ENCODE measurements at places on chromosomes 12 and 14.

- no peak for DNase-seq
Measured at GRCh38 chr12:38389614-38390013, 73.0 kb downstream of the ALG10B start.

DNA sequence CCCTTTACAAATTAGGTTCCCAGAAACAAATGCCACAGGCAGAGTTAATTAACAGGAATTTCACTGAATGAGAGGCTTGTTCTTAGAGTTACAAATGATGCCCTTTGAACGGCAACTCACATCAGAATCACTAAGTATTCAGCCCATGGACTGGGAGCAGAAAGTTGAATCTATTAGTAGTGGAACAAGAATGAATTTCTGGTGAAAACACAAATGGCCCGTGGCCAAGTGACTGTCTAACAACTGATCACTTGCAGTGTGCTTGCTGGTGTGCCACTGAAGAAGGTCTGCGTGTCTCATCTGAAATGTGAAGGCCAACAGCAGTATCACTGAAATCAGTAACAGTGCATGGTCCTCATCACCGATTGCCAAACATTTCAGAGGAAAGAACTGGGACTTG lies 893.4 kb upstream of the TMEM132C start:
- no peak for DNase-seq

- DNase-seq, result no peak
Measured at GRCh38 chr12:59076622-59077021, 156.3 kb upstream of the LRIG3 start.

DNA sequence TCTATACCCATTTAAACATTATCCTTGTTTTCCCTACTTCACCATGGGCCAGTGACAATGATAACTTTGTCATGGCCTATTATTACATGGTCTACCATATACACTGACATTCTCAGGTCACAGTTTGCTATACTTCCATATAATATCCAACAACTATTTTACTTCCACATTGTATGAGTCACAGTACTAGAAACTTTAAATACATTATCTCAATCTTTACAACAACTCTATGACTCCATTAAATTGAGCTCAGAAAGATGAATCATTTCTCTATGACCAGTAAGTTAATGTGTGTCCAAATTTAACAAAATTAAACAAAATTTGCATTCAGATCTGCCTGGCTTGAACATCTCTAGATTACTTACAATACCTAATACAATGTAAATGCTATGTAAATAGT lies 93.9 kb downstream of the PLEKHG7 start:
- DNase-seq, result no peak

DNA sequence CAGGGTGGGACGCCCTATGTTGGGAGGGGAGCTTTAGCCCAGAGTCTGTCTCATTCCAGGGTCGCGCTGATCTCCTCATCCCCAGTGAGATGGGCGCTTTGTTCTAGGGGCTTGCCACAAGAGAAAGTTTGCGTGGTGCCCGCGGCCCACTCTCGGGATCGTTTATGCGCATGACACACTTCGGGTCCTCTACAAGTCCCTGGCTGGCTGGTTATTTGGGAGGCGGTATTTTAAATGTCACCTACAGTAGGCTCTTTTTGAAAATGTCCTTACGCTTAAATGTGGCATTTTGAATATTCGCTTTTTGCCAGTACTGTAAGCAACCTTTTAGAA lies 541 bp downstream of the GOLT1B start:
- DNase-seq, result no peak

DNA sequence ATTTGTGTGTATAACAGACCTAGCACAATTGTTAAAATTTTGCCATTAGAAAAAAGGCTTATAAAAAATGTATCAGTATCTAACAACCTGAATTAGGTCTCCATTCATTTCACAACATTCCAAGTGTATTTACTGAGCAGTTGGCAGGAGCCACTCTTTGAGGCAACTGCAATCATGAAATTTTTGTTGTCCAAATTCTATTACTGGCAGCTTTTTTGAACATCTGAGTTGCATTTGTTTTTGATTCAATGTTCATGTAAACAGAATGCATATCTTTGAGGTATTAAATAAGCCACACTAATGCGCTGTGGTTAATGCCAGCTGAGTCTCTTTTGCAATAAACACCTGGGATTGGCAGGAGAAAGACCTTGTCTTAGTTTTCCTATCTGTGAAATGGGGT lies 8.7 kb downstream of the KITLG start:
- DNase-seq, result no peak

GRCh38 chr12:124779161-124780141 lies 84.2 kb downstream of the SCARB1 start:
- no peak for DNase-seq

DNA sequence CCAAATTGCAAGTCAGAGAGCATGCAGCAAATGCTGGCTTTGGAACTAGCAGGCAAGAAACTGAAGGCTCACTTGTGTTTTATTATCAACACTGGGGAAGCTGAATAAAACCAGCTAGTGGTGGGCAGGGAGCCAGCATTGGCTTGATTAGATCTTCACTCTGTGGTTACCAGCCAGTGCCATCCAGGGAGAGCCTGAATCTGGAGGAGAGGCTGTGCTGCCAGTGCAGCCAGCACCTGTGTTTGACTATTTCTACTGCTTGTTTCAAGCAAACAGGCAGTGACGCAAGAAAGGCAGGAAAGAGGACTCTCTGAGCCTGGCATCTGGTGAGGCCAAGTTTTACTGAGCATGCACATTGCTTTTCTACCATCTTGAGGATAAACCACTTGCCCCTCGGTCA lies 247.0 kb downstream of the PHLDA1 start:
- DNase-seq, result no peak

GRCh38 chr12:77032406-77032805 lies 33.0 kb downstream of the E2F7 start:
- no peak for DNase-seq

GRCh38 chr12:66587912-66588311 lies 91.0 kb downstream of the GRIP1 start:
- no peak for DNase-seq
